ENCODE measurements at places on chromosomes 1 and 21. TPM values are rescaled to one million over a fixed set of nuclear protein-coding genes. Genes with fewer than 3 reads are reported as not detected.

DNA sequence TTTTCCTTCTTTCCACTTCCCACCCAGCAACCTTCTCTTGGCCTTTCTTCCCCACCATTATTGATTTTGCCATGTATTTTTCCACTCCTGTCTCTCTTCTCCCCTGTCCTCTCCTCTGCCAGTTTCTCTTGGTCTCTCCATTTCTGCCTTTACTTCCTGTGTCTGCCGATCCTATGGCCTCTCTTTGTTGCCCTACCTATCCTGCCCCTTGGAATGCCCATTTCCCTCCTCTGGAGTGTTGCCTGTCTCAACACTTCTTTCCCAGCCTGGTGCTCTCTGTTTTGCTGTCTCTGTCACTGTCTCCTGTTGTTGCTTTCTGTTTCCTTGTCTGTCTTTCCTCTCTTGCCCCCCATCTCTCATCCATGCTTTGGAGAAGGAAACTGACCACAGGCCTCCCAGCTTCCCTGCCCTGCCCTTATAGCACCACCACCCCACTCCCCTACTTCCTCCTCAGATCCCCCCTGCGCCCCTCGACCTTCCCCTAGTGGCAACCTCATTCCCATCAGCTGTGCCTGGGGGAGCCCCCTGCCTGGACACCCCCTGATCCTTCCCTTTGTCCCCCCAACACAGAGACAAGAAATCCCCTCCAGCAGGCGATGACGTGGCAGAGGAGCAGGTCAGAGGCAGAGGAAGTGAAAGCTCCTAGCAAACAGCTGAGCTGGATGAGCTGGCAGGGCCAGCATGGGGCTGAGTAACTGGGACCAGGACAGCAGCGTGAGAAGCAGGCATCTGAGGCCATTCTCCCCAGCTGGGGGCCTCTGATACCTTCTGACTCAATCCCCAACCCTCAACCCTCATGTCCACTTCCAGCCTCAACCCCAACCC lies 6.6 kb upstream of the ETV3L start:
- no peak for DNase-seq

GRCh38 chr1:109764561-109765482 lies 1.1 kb upstream of the EPS8L3 start:
- no peak for DNase-seq

Gene DNAI4
- 2.9 TPM for total RNA-seq

Gene HORMAD1
- not detected for total RNA-seq

DNA sequence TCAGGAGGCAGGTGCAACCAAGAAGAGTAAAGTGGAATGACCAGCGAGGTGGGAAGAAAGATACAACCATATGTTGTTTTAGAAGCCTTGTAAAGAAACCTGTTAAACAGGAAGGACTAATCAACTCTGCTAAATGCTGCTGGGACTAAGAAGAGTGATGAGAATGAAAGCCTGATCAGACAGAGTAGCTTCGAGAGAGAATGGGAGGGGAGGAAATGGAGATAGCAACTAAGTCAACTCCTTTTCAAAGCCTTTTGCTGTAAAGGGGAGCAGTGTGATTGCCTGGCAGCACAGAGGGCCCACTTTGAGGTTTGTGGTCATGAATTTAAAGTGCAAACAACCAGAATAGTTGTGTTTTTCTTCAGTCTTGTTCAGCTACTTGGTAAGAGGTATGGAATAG lies 31.4 kb downstream of the SLC30A7 start:
- no peak for DNase-seq

DNA sequence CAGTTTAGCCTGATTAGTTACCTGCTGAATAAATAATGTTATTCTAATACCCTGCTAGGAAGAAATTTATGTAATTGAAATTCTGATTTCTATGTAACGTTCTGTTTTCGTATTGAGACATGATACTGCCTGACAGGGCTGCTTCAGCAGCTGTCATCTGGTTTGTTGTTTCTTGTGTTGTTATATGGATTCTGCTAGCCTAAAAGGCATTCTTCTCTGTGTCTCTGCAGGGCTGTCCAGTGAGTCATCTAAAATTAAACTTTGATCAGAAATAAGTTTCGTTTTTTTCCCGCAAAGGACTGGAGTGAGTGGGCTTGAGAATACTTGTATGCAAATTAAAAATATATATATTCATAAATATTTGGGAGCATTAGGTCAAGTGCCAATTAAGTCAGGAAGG lies 93.0 kb downstream of the DYRK1A start:
- no peak for DNase-seq

GRCh38 chr1:117753652-117754051 lies 147.8 kb downstream of the TENT5C start:
- no peak for DNase-seq

DNA sequence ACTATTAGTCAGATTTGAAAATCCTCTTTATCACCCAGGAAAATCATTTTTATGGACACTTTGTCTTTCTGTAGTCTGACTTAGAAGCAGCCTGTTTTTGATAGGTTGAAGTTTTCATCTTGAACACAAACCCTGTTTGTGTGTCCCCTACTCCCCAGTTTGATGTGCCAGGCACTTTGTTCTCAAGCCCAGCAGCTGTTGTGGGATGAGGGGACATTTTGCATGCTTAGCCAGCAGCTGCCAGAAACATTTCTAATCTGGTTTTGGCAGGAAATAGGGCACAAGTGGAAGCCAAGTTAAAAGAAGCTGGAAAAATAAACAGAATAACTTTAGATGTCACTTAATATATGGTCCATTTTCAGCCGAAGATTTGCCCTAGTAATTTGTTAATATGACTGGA lies 29.9 kb downstream of the ACTN2 start:
- no peak for DNase-seq

- DNase-seq = no peak
Observed at GRCh38 chr1:39107341-39108290, 81.5 kb downstream of the NDUFS5 start.
